ENCODE measurements at places on chromosomes 16 and 17.

DNA sequence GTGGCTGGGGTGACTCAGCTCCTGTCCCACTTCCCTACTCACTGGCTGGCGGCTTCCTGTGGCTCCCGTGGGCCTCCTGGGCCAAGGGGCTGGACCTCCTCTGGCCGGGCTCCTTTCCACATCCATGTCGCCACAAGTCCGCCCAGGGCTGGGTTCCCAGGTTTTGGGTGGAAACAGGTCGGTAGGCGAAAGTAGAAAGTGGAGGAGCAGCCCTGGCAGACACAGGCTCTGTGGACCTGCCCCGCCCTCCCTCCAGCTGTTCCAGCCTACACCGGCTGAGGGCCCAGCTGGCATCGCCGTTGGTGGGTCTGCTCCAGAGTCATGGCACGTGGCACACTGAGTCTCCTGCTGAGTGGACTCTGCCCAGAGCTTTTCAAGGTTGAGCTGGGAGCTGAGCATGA lies 28.7 kb downstream of the GSE1 start:
- DNase-seq, result no peak

GRCh38 chr17:19629449-19629848 lies 19.1 kb upstream of the ALDH3A2 start:
- no peak for DNase-seq

GRCh38 chr17:48492401-48493298 lies 38.2 kb downstream of the HOXB1 start:
- no peak for DNase-seq

DNA sequence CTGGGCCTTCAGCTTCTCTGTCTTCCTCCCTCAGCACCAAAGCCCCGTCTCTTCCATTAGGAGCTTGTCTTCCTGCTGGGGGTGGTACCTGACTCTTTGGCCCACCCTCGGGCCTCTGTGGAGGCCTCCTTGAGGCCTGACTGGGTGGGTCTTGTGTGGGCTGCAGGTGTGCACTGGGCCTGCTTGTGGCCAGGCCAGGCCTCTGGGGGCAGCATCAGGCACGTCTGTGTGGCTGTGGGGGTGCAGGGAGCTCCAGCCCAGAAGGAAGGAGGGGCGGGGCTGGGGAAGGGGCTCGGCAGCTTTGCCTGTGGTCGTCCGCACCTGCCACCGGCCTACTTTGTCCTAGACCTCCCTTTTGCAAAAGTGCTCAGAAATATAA lies 7.0 kb downstream of the PIGQ start:
- no peak for DNase-seq

DNA sequence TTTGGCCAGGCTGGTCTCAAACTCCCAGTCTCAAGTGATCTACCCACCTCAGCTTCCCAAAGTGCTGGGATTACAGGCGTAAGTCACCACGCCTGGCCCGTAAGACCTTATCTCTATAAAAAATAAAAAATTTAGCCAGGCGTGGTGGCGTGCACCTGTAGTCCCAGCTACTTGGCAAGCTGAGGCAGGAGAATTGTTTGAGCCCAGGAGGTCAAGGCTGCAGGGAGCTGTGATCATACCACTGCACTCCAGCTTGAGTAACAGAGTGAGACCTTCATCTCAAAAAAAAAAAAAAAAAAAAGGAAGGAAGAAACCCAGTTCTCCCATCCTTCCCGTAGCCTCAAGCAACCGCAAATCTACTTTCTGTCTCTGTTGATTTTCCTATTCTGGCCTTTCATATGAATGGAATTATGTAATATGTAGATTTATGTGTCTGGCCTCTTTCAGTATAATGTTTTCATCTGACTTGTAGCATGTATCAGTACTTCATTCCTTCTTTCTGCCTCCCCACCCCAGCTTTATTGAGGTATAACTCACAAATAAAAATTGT lies 11.2 kb downstream of the CASC3 start:
- no peak for DNase-seq

GRCh38 chr17:538181-538973 lies 176.3 kb downstream of the VPS53 start:
- no peak for DNase-seq

DNA sequence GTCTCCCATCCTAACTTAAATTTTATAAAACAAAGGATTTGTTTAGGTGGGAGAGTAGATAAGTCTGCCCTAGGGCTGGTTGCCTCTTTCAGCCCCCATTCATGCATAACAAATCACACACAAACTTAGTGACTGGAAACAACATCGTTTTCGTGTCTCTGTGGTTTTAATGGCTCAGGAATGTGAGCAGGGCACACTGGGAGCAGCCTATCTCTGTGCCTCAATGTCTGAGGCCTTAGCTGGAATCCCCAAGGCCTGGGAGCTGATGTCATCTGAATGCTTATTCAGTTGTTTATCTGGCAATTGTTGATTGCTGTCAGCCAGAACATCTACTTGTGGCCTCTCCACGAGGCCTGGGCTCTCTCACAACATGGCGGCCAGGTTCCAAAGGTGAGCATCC lies 101.9 kb upstream of the HSBP1 start:
- no peak for DNase-seq

Data from cortex of kidney (tissue), 1 donor.